Stimulated activated CD4-positive, alpha-beta T cell treated with anti-CD3 and anti-CD28 coated beads, Interleukin-4, amount 100 ng/mL, for 1 hour (primary cell): ENCODE measurements at places on chromosomes 3 and 15.
A peak's percentile ranks its signal among the peaks of the same experiment; 100 is the strongest.

GRCh38 chr3:56782215-56782614 is 19.5 kb downstream of the ARHGEF3 start:
- no peak for DNase-seq

DNA sequence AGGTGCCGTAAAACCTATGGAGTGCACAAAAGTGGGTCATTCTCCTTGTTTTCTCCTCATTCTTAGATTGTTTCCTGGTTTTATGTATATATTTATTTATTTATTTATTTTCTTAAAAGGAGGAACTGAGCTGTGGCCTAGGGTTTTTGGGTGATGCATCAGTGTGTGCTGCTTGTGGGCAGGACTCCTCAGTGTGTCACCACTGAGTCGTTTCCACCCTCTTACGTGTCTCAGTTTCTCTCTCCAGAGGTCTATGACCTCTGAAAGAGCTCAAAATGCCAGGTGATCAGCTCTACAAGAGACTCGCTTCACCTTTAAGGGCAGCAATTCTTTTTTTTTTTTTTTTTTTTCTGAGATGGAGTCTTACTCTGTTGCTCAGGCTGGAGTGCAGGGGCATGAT is 72.9 kb downstream of the CD200 start:
- peak; percentile 13 for DNase-seq

- no peak for DNase-seq
These were observed 1.9 kb downstream of the MEX3B start for GRCh38 chr15:82043796-82044372.

- DNase-seq = no peak
These were observed 15.3 kb upstream of the ABHD17C start for GRCh38 chr15:80679804-80680175.
